ENCODE measurements at places on chromosomes 7 and 10. TPM values are rescaled to one million over a fixed set of nuclear protein-coding genes. Genes with fewer than 3 reads are reported as not detected.

- DNase-seq, result no peak
Observed at GRCh38 chr7:152984421-152984820, 224.9 kb downstream of the ACTR3B start.

The ELN gene
- not detected for total RNA-seq

The PARD3 gene
- total RNA-seq, result 1.3 TPM

The TFR2 gene
- total RNA-seq, result 11.1 TPM

All from activated naive CD8-positive, alpha-beta T cell treated with anti-CD3 and anti-CD28 coated beads for 36 hours (primary cell).